ENCODE measurements at places on chromosomes 5 and 9.

DNA sequence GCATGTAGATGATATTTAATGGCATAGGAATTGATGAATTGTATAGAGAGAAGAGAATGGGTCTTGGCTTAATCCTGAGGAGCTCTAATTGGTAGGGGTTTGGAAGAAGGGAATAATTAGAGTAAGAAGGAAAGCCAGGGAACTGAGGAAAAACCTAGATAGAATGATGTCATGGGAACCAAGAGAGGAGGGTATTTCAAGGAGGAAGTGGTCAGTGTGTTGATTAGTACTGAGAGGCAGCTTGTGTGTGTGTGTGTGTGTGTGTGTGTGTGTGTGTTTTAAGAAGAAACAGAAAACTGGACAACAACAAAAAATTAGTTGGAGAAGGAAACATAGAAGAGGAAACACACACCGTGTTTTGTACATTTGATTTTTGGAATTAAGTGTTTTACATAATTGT lies 42.8 kb downstream of the MAST4 start:
- DNase-seq: no peak

- DNase-seq: no peak
These were observed 265.4 kb downstream of the EDIL3 start for GRCh38 chr5:84119252-84119651.

DNA sequence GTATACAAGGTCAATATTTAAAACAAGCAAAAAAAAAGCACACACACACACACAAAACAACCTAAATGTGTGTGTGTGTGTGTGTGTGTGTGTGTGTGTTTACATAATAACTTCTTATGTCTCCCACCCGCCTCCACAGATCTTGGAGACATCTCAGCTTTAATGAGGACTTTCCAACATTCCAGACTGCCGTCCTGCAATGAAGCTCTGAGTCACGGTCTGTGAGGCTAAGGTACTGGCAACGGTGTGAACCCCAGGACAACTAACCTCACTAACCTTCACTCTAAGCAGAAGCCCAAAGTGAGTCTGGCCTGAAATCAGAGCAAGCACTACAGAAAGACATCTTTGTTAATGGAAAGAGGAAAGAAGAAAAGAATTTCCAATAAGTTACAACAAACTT lies 22.3 kb downstream of the ZNF474 start:
- DNase-seq: peak; percentile 32

GRCh38 chr9:138080979-138081378 lies 203.4 kb downstream of the CACNA1B start:
- no peak for DNase-seq

- DNase-seq: no peak
These were observed 64.9 kb upstream of the MVB12B start for GRCh38 chr9:126261584-126262356.

DNA sequence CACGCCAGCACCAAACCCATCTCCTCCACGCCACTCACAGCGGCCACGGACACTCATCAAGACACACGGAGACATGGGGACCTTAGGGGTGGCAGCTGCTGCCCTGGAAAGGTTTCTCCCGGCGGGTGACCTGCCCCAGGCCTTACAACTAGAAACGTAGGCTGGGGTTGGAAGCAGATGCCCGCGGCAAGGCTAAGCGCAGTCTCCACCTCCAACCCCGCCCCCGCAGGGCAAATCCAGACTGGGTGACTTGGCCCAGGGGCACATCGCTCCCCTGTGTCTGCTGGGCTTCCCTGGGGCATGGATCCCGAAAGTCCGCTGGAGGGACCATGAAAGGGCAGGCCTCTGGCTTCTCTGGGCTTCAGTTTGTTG lies 12.0 kb upstream of the ASS1 start:
- DNase-seq: no peak

DNA sequence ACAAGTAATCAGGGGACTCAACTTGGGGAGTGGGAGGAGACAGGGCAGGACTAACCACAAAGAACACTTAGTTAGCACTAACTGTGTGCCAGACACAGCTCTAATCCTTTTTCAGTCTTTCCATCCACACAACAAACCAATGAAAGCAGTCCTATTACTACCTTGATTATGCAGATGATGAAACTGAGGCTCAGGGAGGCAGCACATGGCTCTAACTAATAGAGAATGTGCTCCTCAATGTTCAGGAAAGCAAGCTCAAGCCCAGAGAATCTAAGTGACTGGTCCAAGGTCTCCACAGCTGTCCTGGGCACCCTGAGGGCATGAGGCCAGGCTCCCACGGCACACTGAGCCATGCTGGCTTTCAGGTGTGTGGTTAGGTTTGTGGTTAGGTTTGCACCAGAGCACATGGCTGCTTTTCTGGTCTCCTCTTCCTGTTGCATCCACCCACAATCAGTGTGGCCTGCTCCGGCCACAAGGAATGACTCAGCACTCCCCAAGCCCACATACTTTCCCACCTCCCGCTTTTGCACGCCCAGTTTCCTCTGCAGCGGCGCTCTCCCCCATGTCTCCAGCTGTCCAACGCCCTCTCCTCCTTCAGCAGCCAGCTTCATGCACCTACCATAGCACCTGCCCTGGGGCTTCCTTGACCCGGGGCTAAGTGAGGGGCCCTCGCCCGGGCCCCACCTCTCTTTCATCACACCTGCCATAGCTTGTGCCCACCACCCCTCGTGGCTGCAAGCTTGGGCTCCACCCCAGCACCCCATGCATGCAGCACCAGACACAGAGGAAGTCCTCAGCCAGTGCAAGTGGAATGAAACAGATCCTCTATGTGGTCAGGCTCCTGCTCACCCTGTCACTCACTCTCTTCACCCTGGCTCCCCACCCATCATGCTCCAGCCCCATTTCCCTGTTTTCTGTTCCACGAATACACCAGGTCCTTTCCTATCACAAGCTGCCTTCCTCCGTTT lies 133.1 kb downstream of the GABBR2 start:
- no peak for DNase-seq

DNA sequence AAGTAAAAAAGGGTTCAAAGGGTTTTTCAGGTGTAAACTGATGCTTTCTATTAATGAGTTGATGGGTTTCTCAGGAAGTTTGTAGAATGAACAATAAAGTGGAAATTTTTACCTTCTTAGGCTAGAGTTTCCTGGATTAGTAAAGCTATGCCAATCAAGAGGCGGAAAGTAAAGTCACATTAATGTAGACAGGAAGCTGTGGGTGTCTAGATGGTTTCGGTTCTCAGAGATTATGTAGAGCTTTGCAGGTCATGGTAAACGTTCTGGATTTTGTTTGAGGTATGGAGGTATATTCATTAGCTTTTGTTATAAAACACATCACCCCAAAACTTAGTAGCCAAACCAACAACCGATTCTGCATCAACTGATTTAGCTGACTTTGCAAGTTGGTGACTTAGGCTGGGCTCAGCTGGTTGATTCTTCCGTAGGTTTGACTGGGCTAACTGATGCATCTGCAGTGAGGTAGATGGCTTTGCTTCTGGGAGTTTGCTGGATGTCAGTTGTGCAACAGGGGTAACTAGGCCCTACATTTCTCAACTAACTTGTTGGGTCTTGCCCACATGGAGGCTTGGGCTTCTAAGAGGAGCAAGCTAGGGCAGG lies 273.8 kb downstream of the MSX2 start:
- no peak for DNase-seq

DNA sequence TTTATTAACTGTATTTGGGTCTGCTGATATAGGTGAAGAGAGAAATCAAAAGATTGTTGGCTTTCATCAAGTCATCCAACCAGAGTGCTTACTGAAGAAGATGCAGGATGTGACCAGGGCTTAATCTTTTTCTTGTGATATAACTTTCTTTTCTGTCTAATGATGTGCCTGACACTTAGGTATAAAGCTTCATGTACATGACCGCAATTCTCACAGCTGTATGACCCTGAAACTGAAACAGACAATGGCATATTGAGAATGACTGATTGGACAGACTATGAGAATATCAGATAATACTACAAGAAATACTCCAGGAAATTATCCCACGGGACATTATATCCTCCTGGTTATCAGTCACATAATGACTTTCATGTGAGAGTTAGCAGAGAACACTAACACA lies 32.5 kb upstream of the FAM174A start:
- no peak for DNase-seq

GRCh38 chr5:141799507-141800167 lies 78.6 kb downstream of the PCDH1 start:
- no peak for DNase-seq

- no peak for DNase-seq
These were observed 127.9 kb upstream of the RASA1 start for GRCh38 chr5:87139795-87140194.

- no peak for DNase-seq
These were observed 33.5 kb downstream of the FAF2 start for GRCh38 chr5:176481711-176482110.

- DNase-seq: no peak
These were observed 4.9 kb downstream of the DDX4 start for GRCh38 chr5:55742778-55743177.

DNA sequence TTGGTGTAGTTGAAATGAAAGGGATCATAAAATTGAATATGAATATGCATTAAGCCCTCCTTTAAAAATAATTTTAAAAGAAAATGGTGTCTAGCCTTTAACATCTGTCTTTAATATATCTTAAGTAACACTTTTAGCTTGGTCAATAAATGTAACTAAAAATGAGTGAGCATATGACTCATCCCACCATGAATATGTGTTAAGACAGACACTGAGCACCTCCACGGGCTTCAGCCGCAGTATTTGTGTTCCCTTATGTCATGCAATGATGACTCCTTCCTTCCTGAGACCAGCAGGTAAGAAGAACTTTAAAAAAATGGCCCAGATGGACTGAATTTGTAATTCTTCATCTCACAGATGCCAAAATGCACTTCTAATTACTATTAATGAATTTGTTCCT lies 563.2 kb downstream of the NR2F1-AS1 start:
- DNase-seq: no peak

DNA sequence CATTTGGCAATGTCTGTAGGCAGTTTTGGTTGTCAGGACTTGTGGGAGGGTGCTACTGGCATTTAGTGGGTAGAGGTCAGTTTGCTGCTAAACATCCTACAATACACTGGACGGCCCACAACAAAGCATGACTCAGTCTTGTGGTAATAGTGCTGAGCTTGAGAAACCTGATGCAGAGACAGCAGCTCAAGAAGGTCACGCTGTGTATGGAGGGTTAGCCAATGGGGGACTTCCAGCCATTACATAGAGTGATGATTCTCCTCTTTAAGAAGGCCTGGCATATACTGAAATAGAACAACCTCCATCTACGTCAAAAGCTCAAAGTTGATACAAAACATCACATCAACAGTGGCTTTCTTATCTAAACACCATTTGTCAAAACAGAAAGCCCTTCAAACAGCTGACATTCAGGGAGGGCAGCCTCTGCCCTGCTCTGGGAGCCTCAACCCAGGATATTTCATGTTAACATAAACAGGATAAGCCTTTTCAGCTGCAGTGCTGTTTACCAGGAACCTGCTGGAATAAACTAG lies 143.0 kb downstream of the GPBP1 start:
- DNase-seq: no peak

DNA sequence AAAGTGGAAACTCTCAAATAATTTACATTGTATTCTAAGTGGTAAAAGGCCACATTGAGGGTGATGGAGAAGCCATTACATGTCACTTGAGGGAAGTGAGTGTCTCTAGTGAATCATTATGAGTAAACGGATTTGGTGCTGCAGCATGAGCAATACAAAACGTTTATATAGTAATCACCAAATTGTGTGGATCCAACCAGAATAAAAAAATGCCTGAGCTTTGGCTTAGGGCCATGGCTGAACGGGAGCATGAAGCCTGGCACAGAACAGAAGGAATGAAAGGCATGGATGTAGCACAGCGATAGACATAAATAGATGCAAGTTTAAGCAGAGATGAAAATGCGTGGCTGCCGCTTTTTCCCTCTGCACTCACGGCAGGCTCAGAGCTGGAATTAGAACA lies 58.3 kb downstream of the PTTG1 start:
- no peak for DNase-seq

- DNase-seq: peak; percentile 30
These were observed 17.0 kb upstream of the ARHGAP26 start for GRCh38 chr5:142753116-142753631.

GRCh38 chr9:78393932-78394331 lies 97.0 kb downstream of the PSAT1 start:
- no peak for DNase-seq

GRCh38 chr5:151686674-151687407 lies at the start of gene SPARC:
TSS of gene SPARC (minus strand) at chr5:151686915. CDS start at chr5:151676188, 10,727 bp downstream.
- peak; percentile 98 for DNase-seq

- no peak for DNase-seq
These were observed 1.8 kb downstream of the TCERG1 start for GRCh38 chr5:146448783-146449519.

DNA sequence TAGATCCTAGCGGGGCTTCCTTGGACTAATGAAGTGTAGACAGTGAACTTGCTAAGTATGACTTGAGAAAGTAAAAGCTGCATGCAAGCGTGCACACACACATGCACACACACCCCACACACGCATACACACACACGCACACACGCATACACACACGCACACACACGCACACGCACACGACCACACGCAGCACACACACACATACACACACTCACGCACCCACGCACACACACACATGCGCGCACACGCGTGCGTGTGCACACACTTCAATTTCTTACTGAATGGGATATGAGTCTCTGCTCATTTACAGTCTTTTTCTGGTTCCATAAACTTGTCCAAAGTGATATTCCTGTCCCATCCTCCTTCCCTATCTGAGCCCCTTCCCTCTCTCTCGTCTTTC lies 41.2 kb downstream of the MSX2 start:
- no peak for DNase-seq

DNA sequence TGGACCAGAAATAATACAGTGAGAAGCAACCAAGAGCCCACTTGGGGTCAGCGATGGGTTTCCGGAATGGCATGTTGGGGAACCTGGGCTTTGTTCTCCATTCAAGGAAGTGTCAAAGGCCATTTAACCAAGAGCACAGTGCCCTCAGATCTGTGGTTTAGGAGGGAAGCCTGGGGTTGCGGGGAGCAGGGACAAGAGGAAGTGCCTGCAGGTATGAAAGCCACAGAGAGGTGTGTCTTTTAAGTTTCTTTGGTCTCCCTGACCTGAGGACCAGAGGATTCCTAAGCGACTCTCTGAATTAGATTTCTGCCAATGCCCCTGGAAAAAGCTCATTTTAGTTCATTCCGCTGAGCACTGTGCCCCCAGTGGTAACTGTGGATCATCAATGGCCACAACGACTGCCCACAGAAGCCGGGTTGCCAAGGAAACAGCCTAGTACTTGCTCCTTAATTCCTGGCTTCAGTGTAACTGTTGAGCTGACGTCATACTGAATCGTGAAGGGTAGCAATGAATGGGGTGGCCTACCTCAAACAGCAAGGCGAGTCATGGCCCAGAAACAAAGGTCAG lies 107.3 kb upstream of the SPIN1 start:
- DNase-seq: no peak

DNA sequence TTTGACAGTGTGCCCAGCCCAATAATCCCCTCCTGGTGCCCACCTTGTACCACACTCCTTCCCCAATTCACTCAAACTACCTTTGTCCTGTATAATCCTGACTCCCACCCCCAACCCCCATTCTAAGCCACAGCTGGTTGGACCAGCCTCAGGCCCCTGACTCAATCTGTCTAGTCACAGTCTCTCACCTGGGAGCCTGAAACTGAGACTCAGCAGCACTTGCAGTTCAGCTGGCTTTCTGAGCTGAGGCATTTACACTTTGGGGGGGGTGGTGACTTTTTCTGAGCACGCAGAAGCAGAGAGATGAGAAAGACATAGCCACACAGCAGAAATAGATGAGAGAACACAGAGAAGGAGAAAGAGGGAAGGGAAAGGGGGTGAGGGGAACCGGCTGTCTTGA lies 247.3 kb downstream of the MAN2A1 start:
- DNase-seq: no peak

GRCh38 chr5:12691330-12691729 lies 787.1 kb upstream of the CTNND2 start:
- no peak for DNase-seq

- DNase-seq: no peak
These were observed 48.6 kb downstream of the FAM240B start for GRCh38 chr9:38671372-38671731.

- no peak for DNase-seq
These were observed 179.7 kb upstream of the GPR151 start for GRCh38 chr5:146695646-146696045.

Data from muscle of leg (tissue), 16 donors.